ENCODE measurements at places on chromosomes 2 and 18.
A peak's percentile ranks its signal among the peaks of the same experiment; 100 is the strongest.

GRCh38 chr2:157179324-157180105 is 78.0 kb upstream of the GALNT5 start:
- no peak for DNase-seq

- no peak for DNase-seq
Observed at GRCh38 chr18:10113121-10114022, 199.6 kb downstream of the VAPA start.

GRCh38 chr2:219476652-219477151 is 22.0 kb upstream of the GMPPA start:
- no peak for DNase-seq

GRCh38 chr2:120702061-120702460 is 33.6 kb upstream of the GLI2 start:
- DNase-seq = no peak

DNA sequence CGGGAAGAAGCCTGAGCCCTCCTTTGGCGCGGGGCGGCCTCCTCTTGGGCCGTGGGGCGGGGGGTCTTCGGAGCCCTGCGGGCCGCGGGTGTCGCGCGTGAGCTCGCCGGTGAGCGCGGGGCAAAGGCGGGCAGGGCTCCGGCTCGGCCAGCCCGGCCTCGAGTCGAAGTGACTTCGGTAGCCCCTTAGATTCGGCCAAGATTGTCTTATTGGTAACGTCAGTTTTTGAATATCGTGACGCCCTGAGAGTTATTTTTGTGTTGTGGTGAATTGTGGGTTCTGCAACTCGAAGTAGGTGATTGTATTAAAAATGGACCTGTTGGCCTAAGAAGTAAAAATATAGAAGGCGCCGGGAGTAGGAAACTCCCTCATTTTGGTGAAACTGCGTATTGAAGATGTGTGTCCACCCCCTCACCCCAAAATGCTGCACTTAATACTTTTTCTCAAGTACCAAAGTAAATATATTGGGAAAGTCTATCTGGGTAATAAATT is 669 bp downstream of the MARCHF7 start:
- no peak for DNase-seq

DNA sequence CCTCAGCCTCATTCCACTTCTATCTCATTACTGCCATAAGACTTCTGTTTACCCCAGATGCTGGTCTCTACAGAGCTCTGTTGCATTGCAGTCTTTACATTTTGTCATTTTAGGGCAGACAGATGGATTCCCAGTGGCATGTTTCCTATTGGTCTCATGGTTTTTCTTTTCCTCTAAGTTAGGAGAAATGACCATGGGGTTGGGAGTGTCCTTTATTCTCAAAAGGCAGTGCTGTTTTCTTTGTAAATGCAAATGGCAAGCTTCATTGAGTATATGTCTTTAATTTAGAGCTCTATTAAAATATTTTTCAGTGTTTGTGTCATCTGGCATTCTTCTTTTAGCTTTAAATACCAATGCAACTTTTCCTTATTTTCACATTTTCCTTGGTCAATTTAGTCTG is 57.0 kb downstream of the MSTN start:
- no peak for DNase-seq

- no peak for DNase-seq
Observed at GRCh38 chr18:57975805-57976204, 68.2 kb upstream of the NEDD4L start.

DNA sequence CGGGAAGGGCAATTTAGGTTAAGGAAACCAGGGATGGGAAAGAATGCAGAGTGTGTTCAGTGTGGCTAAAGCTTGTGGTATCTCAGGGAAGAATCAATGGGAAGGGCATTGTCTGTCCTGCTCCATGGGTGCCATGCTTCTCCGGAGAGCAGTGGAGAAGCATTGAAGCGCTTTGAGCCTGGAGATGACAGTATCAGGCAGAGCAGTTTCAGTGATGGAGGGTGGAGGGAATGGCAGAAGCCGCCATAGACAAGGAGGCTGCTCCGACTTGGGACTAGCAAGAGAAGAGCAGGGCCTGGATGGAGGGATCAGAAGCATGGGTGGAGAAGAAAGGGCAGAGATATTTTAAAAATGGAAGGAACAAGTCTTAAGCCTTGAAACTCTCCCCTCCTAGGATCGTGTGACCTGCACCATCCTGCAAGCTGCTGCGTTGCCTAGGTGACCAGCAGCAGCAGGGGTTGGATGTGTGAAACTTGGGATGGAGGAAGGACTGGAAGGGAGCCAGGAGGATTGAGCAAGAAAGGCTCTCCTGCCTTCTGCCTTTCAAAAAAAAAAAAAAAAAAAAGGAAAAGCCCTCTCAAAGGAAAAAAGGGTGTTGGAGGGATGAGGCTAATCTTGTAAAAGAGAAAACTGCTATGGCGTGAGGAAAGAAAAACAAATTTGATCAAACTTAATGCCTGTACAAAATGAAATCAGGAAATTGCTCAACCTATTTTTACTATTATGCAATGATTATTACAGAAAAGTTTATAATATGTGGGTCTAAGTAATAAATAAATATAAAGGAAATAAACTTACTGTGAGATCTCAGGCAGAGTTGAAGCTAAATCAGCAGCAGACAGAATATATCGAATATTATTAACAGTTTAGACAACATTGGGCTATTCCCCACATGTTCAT is 493.8 kb upstream of the NRP2 start:
- peak; percentile 44 for DNase-seq

DNA sequence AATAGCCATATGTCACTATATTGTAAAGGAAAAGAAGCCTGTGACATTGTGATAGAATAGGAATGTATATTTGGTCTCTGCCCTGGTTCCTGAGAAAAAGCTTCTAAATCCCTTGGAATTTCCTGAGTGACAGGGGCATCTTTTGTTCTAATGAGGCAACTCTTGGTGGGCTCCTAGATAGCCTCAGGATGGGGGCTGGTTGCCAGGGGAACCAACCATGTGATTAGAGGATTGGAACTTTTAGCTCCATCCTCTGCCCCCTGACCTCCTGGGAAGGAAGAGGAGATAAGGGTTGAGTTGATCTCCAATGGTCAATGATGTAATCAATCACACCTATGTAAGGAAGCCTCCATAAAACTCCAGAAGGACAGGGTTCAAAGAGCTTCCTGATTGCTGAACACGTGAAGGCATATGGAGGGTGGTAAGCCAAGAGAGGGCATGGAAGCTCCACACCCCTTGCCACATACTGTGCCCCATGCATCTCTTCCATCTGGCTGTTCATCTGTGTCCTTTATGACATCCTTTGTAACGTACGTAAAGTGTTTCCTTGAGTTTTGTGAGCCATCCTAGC is 2.9 kb upstream of the ME2 start:
- DNase-seq = no peak

DNA sequence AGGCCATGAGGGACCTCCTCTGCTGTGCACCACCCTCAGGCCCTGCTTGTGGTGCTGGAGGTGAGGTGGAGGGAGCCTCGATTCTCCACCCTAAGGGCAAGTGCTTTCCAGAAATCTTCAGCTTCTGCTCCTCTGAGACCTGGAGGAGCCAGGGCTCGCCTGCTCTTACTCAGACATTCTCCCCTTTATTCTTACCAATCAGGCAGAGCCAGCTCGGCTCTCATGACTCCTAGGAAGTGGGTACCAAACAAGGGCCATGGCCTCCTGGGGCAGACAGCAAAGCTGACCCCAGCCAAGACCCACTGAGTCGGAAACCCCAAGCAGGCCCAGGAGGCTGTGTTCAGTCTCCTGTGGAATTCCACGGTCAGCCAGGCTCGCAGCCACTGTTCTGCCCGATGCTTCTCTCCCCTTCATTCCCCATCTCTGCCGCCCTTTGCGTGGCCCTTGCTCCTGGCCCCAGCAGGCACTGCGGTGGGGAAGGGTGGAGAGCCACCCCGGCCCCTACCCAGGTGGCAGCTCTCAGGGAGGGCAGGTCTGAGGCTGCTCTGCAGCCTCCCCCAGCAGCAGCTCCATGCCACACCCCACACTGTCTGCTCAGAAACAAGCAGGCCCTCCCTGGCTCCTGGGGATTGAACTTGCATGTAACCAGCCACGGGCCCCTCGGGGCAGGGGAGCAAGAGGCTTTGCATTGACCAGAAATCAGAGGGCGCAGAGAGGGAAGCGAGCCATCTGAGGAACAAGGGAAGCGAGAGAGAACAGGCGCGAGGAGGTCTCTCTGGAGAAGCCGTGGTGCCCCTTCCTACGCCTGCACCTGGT is 24.0 kb downstream of the HS1BP3 start:
- DNase-seq = no peak

DNA sequence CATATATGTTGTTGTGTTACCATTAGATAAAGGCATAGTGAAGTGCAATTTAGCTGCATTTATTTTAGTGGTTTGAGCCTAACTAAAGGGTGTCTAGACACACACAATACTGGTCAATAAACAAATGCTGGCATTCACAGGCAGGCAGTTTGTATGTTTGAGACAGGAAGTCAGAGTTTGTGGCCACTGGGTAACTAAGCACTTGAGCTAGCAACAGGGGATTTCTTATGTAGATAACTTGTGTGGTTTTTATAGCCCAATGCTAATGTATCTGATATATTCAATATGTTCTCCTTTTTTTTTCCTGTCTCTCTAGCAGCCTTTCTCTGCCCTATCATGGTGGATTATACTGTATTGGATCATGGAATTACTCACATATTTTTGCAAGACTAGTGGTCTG is 38.1 kb downstream of the LRRTM4 start:
- no peak for DNase-seq

DNA sequence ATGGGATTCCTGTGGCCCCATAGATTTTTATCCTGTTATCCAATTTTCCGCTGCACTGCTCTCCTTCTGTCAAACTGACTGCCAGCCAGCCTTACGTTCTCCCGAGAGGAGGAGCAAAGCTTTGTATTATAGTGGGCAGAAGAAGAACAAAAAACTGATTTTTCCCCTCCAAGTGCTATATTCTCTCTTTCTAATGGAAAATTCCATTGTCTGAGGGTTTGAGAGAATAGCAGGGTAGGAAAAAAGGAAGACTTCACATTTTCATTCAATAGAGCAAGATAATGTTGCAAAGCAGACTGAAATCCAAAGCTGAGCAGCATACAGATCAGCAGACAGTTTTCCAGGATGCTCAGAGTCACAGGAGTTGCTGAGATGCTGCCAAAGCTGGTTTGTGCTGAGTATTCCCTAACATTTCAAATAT is 238.0 kb downstream of the UBE2E3 start:
- no peak for DNase-seq

DNA sequence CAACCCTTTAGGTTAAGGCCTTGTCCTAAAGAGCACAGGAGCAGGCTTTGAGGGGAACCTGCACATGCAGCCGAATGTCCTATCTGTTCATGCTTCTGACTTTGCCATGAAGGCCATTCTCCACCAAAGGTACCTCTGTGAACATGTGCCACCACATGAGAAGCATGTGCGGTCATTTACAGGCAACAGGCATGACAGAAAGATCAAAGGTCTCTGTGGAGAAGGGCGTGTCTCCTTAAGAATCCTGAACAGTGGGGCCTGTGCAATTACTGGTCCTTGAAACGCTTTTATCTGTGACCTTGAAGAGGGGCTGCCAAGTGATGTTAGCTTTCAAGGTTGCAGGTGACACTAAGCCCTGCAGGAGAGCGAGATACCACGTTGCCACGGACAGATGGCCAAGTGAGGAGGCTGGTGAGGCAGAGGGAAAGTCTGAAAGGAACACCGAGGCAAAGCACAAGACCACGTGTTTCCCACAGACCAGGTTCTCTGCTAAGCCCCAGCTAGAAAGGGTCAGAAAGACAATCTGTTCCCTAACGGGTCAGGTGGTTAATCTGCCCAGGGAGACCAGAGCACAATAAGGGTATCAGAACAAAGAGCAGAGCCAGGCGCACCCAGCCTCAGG is 19.5 kb upstream of the POMC start:
- DNase-seq = no peak

- no peak for DNase-seq
Observed at GRCh38 chr18:48570313-48570712, 31.5 kb downstream of the CTIF start.

DNA sequence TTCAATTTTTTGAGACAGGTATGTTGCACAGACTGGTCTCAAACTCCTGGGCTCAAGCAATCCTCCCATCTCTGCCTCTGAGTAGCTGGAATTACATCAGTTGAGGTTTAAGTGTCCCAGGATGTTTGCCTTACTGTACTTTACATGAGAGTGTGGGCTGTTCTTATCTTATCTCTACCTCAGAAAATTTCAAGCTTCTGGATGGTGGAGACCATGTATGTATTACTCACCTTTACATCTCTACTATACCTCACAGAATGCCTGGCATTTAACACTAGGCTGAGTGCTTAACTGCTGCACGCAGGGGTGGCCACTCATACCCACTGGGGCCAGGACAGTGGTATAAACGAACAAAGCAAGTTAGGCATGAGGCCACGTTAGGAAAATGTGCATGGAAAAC is 272.0 kb upstream of the RAB12 start:
- no peak for DNase-seq

DNA sequence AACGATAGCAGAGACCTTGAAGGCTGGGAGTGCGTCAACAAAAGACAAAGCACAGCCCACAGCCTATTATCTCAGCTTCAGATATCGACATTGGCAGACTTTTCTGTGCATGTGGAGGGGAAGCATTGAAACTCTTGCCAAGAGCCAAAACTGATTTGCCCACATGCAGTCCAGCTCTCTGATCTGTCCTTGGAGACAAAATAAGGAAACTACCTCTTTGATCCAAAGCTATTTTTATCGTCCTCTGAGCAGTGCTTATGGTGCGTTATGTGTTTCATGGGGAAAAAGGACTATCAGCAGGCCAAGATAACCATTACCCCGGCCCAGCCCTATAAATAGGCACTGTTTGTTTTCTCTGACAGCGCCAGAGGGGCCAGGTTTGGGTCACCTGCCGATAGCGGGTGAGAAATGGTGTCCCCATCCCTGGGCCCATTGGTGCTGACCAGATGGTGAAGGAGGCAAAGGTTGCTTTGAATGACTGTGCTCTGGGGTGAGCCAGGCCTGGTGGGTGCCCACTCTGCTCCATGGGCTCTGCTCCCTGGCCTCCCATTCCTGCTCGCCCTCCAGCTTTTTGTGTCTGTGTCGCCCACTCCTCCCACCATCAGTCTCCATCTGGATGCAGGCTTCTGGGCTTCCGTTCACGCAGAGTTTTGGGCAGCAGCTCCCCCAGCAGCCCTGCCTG is 176.1 kb upstream of the HS6ST1 start:
- no peak for DNase-seq

DNA sequence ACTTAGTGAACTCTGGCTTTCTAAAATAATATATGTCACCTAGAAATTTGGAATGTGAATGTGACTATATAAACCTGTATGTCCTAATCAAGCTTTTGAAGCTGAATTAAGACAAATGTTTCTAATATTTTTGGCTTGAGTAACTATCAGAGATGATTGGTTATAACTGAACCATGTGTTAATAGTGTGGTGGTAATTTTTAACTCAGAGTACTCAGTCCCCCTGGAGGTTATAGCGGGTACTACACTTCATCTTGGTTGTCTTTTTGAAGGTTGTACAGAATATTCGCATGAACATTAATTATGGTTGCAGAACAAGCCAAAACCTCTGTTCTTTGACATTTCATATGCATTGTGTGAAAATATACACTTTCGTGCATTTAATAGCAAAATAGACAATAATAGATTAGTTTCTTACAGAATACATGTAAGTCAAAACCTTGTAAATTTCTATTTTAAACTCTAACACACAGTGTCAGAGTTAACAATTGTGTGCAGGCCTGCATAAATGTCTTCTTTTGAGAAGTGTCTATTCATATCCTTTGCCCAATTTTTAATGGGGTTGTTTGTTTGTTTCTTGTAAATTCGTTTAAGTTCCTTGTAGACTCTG is 86.0 kb downstream of the OSBPL6 start:
- DNase-seq = peak; percentile 61

- no peak for DNase-seq
Observed at GRCh38 chr2:222296911-222297599, 1.7 kb downstream of the PAX3 start.

- no peak for DNase-seq
Observed at GRCh38 chr2:217911283-217912097, 91.3 kb downstream of the TNS1 start.

Measured in fibroblast of skin of back (primary cell).